Pulmonary artery endothelial cell (primary cell): ENCODE measurements at places on chromosomes 5 and 9.

- DNase-seq, result no peak
Measured at GRCh38 chr9:79862921-79863890, 291.4 kb downstream of the TLE4 start.

DNA sequence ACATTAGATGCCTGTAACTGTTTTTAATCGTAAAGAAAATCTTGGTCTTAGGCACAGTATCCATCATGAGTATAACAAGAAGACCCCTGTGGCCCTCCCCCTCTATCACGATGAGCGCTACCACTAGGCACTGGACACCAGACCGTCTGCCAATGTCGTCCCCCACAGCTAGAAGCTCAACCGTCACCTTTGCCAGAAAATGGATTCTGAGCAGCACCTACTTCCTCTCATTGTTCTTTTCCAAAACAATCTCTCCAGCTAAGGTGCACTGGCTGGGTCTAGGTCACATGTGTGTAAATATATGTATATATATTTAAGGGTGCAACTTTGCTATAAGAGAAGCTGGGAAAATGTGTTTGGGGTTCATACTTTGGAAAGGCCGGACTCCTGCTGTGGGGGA, 15.7 kb upstream of the SSBP2 start:
- DNase-seq, result no peak

DNA sequence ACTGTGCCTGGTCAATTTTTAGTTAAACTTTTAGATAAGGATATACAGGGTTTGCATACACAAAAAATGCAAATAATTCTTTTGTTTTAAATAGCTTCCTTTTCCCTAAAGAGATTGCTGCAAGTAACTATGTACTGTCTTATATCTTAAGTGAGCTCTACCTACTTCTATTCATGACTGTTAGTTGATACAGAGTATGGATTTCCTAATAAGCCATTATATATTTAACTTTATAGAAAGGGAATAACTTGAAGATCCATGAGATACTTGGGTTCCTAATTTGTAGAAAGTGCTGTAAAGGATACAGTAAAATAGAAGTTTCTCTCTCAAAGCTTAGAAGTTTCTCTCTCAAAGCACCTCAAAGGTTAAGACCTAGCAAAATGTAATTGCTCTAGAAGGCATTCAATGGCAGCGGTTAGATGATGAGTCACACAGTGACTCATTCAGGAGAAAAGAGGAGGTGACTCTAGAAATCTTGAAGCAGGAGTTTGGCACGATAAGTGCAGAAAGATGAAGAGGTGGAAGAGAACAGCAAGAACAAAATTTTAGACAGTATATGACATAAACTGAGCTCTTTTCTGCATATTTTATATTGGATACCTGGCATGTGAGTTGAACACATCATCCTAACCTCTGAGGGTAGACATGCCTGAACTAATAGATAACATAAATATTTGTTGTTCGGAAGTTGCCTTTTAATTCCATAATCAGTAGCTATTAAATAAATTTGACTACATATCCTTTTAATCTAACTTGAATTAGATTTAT, 5.5 kb upstream of the DNAJC21 start:
- no peak for DNase-seq

DNA sequence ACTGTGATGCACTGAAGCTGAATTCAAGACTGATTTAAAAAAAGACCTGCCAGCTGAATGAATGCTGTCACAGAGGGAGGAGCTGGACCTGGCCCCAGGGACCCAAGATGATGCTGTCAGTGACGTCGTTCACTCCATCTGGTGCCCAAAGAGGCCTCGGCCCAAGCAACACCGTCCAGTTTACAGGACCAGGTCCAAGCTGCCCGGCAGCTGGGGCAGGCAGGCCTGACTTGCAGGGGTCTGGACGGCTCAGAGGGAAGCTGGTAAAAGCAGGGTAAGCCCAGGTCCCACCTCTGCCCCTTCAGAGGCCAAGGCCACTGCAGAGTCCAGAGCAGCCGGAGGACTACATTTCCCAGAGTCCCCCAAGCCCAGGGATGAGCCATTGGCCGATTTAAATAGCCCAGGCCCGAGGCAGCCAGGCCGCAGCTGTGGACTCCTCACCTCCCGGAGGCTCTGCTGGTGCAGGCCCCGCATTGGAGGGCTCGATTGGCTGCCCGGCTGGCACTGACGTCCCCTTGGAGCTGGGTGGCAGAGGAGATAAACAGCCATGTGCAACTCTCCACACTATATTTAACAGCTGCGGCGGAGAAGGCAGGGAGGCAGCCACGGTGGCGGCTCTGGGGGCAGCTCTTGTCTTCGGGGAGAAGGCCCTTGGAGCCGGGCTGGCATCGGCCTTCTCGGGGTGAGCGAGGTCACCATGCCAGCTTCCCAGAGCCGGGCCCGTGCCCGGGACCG, at the start of gene PLPP7:
TSS of gene PLPP7 (plus strand) at position 423 of the 735 bp plus-strand sequence. CDS start at position 698, 275 bp downstream.
- DNase-seq, result no peak

DNA sequence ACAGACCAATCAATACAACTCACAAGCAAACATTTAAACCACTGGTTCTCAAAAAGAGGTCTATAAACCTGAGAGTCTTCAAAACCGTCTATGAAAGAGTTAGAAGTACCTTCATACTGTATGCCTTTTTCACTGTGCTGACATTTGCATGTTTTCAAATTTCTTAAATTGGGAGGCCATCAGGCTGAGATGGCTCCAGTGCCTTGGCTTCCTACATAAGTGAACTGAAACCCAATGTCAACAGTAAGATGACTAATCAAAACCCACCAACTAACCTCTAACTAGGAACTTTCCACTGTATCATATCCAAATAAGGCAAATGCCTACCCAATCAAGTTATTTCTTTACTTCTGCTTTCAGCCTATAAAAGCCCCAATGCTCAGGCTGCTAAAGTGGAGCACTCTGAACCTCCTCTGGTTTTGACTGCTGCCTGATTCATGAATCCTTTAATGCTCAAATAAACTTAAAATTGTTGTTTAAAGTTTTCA, 35.1 kb downstream of the FAM13B start:
- no peak for DNase-seq

- DNase-seq, result peak; percentile 52
Measured at GRCh38 chr9:95756986-95757385, 118.5 kb upstream of the ERCC6L2 start.

DNA sequence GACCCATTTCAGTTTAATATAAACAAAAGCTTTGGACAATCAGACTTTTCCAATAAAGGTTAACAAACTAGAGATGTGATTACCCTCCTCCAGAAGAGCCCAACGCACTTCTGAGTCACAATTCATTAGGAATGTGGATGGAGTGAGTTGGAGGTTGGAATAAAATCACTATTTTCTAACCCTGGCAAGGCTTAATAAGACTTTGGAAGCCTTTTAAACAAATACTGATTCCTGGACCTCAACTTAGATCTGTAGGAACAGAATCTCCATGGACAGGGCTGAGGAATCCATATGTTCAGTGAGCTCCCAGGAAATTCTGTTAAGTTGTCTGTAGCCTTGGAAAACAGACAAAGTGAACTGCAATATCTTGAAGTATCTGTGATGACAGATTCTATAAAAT, 233.5 kb upstream of the ELL2 start:
- no peak for DNase-seq

GRCh38 chr9:20903212-20903611, 128.2 kb downstream of the HACD4 start:
- no peak for DNase-seq

- DNase-seq, result peak; percentile 67
Measured at GRCh38 chr5:95870105-95870672, 47.7 kb upstream of the GLRX start.

- no peak for DNase-seq
Measured at GRCh38 chr5:72145348-72145747, 38.1 kb downstream of the MAP1B start.

DNA sequence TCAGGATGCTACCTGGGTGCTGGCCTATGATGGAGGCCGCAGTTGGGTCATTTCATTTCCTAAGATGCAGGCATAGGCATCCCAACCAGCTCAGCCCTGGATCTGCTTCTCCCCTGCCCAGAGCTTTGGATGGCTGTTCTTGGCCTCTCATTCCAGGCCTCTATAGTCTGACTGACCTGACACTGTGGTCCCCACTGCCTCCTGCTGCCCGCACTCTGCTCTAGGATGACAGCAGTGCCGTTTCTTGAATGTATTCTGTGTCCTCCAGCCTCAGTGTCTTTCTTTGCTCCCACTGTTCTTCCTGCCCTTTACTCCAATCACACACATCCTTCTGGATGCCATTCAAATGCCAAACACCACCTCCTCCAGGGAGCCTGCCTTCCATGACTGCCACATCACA, 235.7 kb downstream of the HSPA4 start:
- no peak for DNase-seq

DNA sequence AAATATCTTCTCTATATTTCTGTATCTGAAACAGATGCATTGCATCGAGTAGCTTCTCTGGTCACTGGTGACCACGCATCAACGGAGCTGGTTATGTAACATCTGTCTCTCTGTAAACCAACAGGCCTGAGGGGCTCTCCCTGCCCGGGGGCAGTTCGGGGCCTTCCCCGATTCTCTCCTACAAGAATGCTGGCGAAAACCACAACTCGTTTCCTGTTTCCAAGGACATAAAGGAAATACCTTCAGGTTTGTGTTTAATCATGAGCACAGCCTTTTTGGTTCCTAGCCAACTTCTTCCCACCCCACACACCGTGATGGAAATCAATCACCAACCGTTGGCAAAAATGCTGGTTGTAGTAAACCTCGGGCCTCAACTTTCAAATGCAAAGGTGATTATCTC, 25.1 kb downstream of the GDNF start:
- no peak for DNase-seq

DNA sequence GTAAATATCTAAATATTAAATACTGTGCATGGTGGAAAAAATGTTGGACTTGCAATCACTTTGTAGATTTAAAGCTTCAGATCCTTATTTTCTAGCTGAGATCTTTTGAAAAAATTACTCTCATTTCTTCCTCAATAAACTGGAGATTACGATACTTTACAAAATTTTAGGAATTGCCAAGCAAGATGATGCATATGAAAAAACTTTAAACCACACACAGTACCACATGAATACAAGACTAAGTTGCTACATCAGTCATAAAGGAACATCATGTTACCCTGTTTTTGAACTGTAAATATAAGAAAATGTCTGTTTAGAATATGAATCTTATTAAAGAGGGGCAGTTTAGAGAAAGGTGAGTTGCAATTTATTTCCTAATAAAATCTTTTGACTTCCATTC, 703.6 kb upstream of the NUDT12 start:
- DNase-seq, result no peak

DNA sequence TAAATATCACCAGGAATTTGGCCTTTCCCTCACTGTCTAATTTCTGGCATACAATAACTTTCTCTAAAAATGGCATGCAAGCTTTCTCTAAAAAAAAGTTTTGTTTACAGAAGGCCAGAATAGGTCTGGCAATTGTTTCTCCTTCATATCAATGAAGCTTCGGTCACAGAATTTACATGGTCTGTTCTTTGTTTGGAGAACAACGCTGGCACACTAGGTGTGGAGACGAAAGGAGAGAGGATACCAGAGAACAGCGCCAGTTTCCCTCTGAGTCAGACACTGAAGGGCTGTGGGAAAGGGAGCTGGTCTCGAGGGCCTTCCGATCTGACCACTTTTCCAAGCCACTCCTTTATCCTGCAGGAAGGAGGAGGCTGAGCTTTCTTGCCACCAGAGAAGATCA, 60.1 kb upstream of the ITGA1 start:
- DNase-seq, result peak; percentile 86

GRCh38 chr9:7058473-7058872, 300.7 kb downstream of the KDM4C start:
- DNase-seq, result no peak

GRCh38 chr9:137434498-137435380, 6.4 kb downstream of the ENTPD8 start:
- DNase-seq, result no peak

DNA sequence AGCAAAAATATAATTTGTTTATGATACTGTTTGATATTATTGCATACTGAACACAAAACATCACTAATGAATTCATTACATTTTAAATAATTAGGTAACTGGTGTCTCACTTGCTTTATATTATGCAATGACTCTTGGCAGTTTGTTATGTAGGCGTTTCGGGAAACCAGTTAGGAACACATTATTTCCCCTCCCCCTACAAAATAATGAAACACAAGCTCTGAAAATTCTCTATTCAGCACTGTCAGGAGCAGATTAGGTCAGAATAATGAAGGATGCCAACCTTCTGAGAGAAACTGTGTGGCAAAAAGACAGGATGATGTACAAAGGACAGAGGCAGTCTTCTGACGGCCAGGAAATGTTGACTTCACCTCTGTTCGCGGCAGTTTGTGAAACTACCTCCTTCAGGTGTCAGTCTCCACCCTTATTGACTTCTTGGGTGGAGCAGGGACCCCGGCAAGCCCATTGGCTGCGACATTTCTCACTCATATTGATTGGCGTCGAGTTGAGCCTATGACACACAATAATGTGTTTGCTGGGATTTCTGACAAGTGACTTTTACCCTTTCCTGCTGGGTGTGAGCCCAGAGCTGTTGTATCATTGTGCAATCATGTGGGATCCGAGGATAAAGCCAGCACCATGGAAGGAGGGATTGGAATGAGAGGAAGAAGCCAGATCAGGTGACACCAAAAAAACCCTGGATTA, 33.9 kb downstream of the SH3PXD2B start:
- DNase-seq, result peak; percentile 45

GRCh38 chr5:141914199-141914743, 9.4 kb upstream of the DELE1 start:
- DNase-seq, result no peak

GRCh38 chr5:39755986-39756385, 331.2 kb upstream of the DAB2 start:
- peak; percentile 44 for DNase-seq

DNA sequence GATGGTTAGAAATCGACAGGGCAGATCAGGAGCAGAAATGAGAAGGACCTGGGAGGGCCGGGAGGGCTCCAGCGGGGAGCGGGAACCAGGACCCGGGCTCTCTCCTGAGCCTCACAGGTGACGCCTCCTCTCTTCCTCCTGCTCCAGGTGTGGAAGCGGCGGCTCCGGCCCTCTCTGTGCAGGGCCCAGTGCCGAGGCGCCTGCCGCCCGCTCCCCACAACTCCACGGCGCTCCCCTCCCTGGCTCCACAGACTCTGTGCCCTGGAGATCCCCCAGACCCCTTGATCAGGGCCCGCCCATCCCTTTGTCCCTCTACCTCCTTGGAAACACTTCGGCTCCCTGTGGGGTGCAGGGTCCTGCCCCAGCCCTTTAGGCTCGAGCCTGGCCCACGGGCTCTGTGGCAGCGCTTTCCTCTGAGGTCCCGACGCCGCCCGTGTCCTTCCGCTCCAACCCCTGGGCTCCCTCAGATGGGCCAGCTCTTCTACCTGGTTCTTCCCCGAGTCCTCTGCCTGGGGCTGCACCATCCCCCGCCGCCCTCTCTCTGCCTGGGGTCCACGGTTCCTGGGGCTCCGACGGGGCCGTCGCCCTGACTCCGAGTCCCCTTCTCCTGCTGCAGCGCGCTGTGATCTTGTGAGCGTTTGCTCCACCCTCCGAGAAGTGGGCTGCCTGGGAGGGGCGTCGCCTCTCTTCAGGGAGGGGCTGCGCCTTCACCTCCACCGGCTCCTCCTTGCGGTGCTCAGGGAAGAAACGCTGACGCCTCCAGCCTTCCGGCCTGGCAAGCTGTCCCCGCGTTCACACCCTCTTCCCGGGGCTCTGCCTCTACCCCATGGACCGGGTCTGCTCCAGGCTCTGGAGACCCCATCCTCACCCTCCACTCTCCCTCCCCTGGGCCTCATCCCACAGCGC, 22.4 kb upstream of the SLC6A3 start:
- DNase-seq, result no peak

GRCh38 chr5:175657593-175658271, at the start of gene HRH2:
Gene HRH2, plus strand, starts transcription at chr5:175658071. Its CDS starts 25,163 bp downstream, at chr5:175683234.
- no peak for DNase-seq

- DNase-seq, result no peak
Measured at GRCh38 chr9:33440204-33440603, 7.2 kb downstream of the AQP3 start.

GRCh38 chr9:35518981-35519679, 29.2 kb downstream of the RUSC2 start:
- DNase-seq, result no peak
